ENCODE measurements at places on chromosomes 4 and X.

DNA sequence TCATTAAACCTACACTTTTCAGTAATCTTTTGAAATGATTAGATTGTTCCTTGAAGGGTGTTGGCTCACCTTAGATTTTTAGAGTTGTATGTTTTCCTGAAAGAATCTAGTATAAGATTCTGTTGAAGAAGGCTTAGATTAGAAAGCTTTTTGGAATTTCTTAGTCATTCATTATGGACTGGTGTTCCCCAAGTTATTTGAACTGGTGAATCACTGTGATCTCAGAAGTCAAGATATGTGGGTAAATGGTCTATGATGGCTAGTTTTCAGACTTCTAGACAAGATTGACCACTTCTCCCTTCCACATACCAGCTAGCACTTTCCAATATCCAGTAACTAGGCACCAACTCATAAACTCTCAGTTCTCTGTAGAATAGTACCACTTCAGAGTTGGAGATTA lies 138.1 kb downstream of the KDM6A start:
- no peak for DNase-seq

GRCh38 chrX:106481341-106481740 lies 130.4 kb upstream of the RADX start:
- peak; percentile 16 for DNase-seq

- DNase-seq: no peak
Measured at GRCh38 chr4:137656661-137657060, 124.4 kb upstream of the PCDH18 start.

DNA sequence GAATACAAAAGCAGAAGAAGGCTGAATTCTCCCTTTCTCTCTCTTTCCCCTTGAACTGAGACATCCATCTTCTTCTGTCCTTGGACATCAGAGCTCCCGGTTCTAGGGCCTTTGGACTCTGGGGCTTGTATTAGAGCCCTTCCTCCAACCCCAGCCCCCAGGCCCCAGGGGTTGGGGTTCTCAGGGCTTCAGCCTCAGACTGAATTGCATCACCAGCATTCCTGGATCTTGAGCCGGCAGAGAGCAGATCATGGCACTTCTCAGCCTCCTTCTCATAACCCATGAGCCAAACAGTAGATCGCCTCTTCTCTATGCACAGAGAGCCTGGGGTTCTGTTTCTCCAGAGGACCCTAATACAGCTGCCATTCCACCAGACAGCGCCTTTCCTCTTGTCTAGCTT lies 25.3 kb upstream of the CLDN24 start:
- no peak for DNase-seq

DNA sequence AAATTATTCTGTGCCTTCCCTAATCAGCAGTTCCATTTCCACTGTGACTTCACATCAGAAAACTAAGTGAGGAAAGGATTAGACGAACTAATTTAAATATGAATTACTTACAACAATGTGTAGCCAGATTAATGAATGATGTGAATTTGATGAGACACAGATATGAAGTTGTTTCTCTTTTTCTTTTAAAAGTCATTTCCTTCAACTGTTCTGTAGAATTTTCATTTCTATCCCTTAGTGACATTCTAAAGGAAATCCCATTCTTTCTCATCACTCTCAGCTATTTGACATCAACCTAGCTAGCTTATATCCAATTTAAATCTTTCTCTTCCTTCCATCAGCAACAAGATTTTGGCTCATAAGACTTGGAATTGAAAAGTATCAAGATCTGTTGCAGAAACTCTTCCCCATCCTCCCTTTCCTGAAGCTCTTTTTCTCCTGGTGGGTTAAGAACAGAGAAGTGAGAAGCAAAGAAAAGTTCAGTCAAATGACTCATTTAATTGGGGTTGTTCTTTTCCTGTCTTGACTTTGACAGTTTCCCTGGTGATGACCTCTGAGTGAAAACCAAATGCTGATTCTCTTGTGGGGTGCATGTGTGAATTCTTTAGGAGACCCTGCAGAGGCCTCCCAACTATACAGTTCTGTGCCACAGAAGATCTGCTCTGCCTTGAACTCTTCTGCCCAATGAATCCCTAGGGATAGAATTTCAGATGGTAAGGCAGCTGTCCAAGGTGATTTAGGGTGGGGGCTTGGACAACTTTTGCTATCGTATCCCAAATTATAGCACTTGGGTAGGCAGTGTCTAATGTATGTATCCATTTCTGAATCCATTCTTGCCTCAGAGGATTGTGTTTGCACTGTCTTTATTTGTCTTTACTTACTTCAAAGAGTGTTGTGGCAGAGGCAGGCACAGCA lies 232.5 kb upstream of the GPRIN3 start:
- no peak for DNase-seq

- DNase-seq: no peak
Measured at GRCh38 chr4:127783955-127784770, 2.0 kb downstream of the HSPA4L start.

GRCh38 chr4:66558651-66559050 lies 888.4 kb upstream of the EPHA5 start:
- DNase-seq: no peak

DNA sequence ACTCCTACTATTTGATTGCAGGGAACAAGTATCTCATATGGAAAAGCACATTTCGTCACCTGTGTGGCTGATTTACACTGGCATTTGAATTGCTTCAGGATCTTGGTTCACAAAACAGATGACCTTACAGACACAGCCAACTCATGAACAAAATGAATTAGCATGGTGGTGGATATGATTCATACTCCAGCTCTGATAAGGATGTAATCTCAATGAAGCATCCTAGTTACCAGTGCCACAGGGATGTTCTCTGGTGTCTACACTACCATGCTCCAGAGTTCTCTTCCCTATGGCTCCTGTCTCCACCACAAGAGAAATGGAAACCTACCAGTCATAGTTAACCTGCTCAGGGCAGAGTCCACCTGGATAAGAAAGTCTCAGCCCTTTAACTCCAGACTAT lies 40.7 kb downstream of the TEC start:
- no peak for DNase-seq

GRCh38 chr4:89595125-89595789 lies 241.7 kb downstream of the SNCA start:
- DNase-seq: no peak

DNA sequence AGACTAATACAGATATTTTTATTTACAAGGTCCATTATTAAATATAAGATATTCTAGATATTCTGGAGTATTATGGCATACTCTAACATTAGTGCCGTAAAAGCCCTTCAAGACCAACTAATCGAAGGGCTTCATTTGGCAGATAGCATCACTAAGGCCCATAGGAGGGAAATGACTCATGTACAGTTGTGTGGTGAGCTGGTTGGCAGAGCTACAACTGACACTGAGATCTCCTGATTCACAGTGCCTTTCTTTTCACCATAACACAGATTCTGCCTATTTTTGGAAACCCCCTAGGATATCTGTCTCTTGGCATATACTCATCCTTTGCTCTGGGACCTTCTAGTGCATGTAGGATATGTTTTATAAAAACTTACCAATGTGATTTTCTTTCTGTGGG lies 201.7 kb upstream of the AFF2 start:
- DNase-seq: no peak

GRCh38 chr4:79906303-79906702 lies 166.7 kb downstream of the ANTXR2 start:
- DNase-seq: no peak
